Naive B cell (primary cell): ENCODE measurements at places on chromosomes 2 and 18.
A peak's percentile ranks its signal among the peaks of the same experiment; 100 is the strongest.

DNA sequence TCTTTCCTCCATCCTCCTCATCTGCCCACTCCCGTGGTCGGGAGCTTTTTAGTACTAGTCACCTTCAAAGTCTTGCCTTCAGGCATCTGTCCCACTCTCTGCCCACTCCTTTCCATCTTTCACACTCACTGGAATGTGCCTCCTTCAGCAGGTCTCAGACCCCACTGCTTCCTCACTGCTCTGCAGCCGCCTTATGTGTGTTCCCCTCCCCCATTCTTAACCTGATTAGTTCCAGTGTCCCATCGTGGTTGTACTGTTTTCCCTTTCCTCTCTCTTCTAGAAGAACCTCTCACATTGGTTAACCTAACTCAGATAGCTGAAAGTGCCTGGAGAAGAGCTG lies 3.0 kb downstream of the ARMC9 start:
- DNase-seq = no peak

DNA sequence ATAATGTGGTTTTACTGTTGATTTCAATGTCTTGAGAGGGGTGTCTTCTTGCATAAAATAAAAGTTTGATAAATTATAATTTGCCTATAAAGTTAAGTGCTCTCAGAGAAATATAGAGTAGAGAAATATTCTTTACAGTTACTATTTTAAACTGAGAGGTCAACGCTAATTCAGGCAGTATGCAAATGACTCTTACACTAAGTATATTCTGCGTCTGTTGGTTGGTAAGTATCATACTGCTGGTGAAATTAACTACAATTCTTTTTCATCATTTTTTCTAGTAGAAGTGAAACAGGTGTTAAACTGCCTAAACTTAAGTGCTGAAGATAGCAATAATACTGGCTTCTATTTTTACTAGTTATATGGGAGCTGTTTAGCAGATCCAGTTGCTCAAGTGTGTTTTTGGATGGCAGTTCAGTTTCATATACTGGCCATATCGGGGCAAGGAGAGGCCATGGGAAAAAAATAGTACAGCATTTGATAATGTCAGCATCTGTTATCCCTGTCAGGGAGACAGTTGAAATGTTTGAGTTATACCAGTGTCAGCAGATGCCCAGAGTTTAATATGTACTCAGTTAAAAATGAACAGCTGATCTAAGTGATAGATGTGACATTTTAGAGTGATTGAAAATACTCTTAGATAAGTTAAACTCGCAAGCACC lies 86.2 kb downstream of the MIB1 start:
- DNase-seq = no peak

GRCh38 chr2:47618272-47618552 lies 164.7 kb upstream of the MSH6 start:
- DNase-seq = no peak

- DNase-seq = no peak
Observed at GRCh38 chr18:52572036-52573000, 232.3 kb downstream of the DCC start.

- DNase-seq = no peak
Observed at GRCh38 chr2:269356-270030, 4.7 kb downstream of the ACP1 start.

GRCh38 chr18:31950583-31950982 lies 7.7 kb upstream of the TRAPPC8 start:
- no peak for DNase-seq

DNA sequence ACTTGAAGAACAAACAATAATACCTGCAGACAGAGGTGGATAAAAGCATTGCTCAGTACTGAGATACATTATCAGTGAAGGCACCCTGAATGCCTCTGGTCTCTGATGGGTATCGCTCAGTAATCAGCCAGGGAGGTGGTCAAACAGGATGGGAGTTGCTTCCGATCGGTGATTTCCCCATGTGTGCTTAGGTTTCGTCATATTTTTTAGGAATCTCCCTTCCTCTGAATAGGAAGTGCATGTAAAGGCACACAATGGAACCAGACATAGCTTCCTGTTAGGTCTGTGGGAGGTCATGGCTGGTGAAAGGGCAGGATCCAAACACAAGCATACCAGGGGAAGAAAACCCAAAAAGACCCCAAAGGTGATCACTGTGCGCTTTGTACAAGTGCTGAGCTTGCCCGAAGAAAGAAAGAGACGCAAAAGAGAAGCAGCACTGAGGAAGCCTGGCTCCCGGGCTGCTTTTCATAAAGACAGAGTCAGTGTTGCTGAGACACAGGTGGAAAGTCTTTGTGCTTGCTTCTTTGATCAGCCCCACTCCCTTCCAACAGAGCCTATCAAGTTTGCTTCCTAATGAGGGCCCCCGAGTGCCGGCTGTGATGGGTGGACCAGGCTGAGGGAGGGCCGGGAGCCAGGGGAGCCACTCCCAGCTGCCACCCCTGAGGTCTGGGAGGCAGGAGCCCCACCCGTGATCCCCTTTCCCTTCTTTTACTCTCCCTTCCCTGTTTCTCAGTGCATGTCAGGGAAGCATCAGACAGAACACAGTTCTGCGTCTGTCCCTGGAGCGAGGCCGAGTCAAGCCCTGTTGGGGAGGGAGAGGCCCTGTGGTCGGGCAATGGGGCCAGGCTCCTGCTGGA lies 138.2 kb downstream of the SH3RF3 start:
- DNase-seq = no peak

DNA sequence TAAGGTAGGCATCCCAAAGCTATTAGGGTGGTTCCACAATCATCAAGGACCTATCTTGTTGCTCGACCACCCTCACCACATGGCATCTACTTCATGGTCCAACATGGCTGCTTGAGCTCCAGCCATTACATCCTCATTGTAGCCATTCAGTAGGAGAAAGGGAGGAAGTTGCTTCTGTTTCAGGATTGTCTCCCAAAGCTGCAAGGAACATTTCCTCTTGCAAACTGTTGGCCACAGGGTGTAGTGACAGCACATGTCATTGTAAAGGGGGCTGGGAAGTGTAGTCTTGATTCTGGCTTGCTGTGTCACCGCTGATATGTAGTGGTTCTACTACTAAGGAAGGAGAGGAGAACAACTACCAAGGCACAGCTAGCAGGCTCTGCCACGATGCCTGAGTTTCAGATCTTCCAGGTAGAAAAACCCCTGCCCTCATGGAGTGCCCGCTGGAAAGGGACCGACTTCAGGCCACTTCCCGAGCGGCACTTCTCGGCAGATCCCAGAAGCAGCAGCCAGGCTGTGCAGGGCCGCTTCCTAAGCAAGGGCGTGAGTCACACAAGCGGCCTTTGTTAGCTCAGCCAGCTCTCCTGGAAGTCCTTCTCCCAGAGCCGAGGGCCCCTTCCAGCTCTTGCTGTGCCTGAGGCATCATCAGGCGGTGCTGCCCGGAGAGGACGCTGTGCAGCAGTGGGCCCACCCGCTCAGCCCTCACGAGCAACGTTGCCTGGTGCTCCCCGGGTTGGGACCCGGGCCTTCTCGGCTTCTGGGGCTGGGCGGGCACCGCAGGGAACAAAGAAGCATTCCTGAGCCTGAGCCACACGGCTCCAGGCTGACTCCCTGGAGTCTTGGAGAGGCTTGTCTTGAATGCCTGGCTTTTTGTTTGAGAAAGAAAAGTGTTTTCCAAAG lies 58.2 kb downstream of the HS6ST1 start:
- DNase-seq = no peak

- no peak for DNase-seq
Observed at GRCh38 chr2:23835423-23835822, 91.5 kb downstream of the ATAD2B start.

- DNase-seq = no peak
Observed at GRCh38 chr18:79599441-79599931, 80.1 kb upstream of the CTDP1 start.

DNA sequence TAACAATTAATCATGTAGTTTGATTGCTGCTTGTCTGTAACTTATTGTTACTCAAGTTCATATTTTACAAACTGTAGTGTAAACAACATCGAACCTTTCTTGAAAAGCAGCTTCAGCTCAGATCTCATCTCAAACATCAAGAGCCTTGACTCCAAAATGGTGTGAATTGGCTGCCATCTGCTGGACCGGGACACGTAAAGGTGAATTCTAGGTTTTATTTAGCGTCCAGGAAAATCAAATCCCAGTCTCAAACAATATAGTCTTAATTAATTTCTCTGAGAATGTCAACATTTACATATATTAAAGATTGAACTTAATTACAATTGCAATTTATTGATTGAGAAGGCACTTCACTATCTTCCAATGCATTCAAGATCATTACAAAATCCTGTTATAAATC lies 453.0 kb downstream of the GALR1 start:
- DNase-seq = no peak

- no peak for DNase-seq
Observed at GRCh38 chr2:210389856-210390255, 74.9 kb upstream of the MYL1 start.

DNA sequence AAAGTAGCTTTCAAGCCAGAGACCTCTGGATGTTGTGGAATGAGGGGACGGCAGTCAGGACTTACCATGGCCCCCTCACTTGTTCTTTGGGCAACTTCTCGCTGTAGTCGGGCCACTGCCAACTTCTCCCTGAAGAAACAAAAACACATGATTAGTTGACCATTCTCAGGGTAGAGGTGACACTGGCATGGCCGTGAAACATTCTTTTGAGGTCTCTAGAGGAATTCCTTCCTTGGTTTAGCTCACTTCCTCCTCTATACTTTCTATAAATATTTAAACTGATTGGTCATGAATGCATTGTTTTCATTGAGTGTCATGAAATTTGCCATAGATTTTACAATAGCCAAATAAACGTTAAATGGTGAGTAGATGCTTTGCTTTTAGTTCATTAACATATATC lies 354.6 kb downstream of the NCKAP5 start:
- DNase-seq = no peak

DNA sequence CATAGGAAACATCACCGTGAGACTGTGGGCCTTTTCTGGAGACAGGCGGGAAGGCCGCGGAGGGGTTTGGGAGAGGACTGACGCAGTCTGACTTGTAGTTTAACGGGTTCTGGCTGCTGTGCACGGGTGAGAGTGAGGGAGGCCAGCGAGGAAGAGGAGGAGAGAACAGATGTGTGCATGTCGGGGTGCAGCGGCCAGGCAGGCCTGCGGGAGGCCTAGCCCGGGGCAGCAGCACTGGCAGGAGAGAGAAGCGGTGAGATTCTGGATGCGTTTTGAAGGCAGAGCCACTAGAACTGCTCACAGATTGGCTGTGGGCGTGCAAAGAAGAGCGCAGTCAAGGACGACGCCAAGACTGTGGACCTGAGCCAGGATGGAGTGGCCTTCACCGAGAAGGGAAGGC lies 53.9 kb downstream of the PTGR3 start:
- DNase-seq = no peak

DNA sequence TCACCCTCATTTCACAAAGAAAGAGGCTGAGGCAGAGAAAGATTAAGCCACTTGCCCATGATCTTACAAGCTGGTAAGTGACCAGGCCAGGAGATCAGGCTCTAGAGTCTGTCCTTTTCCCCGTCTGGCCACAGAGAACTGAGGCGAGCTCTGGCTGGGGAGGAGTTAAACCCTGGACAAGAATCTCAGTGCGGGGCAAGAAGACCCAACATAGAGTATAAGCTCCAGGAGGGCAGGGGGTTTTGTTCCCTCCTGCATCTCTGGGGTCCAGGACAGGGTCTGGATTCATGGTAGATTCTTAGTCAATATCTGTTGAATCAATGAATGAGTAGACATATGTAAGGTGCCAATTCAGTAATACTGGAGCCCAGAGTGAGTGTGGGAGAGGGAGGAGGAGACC lies 12.9 kb upstream of the INPP5D start:
- DNase-seq = no peak

GRCh38 chr2:69461404-69461803 lies 24.2 kb upstream of the NFU1 start:
- DNase-seq = no peak

- DNase-seq = no peak
Observed at GRCh38 chr2:62567669-62568068, 61.7 kb upstream of the TMEM17 start.

- peak; percentile 38 for DNase-seq
Observed at GRCh38 chr2:157897106-157897971, 21.2 kb upstream of the ACVR1 start.

DNA sequence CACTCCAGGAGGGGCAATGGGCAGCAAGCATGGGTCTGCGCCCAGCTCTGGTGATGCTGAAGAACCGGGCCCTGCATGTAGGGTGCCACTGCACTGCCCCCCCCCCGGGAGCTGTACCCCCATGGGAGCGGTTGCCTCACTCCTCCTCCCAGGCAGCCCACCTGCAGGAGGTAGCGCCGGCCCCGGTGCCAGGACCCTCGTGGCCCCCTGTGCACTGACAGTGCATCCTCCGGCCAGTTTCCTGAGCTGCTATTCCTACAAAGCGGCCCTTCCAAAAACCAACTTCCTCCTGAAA lies 109.4 kb downstream of the ZNF516 start:
- no peak for DNase-seq

DNA sequence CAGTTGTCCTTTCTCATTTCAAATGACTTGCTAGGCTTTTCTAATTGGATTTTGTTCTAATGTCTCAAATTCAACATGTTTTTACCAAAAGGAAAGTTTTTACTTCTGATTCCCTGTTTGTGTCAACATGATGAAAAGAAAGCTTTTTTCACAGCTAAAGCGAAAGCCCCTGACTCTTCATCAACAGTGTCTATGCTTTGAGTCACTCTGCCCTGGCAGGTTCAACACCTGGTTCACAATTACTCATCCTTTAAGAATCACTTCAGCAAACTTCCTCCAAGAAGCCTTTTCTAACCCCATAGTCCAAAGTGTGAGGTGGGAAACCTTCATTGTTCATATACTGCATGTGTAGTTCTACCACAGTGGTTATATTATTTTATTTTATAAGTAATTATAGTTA lies 7.6 kb upstream of the DSG2 start:
- no peak for DNase-seq

DNA sequence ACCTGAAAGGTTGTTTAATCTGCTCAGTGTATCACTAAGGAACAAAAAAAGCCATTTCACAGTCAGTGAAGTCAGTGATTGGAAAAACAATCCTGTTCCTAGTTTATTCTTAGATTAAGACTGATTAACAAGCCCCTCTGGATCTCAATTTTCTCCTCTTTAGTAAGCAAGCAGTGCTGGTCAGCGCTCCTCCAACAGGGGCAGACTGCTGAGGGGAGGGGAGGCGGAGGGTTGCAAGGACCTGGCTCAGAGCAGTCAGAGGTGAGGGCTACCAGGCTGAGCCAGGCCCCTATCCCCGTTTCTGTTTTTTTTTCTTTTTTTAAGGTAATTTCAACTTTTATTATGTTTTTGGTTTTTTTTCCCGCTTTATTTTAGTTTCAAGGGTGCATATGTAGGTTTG lies 24.7 kb upstream of the KCNS3 start:
- DNase-seq = no peak

GRCh38 chr2:70258532-70258875 lies 567 bp downstream of the PCYOX1 start:
- DNase-seq = no peak

GRCh38 chr2:177325554-177325953 lies 61.0 kb upstream of the NFE2L2 start:
- no peak for DNase-seq

GRCh38 chr2:240778426-240778825 lies 41.6 kb downstream of the KIF1A start:
- DNase-seq = no peak

DNA sequence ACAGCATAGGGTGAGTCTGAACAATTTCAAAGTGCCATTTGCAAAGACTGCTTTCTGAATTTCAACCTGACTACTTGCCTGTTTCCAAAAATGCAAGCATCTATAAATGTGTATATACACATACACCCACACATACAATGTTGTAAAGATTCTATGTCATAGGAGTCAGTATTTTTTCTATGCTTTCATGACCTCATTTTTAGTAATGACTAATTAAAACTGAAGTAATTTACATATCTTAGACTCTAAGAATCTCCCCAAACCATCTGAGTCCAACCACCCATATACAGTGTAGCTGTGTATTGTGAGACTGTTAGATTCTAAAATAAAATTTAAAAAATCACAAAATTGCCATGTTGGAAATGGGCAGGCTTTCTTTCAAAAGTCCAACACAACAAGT lies 162.0 kb upstream of the STK17B start:
- DNase-seq = no peak
